ENCODE measurements at places on chromosomes 3 and 15. TPM values are rescaled to one million over a fixed set of nuclear protein-coding genes. Genes with fewer than 3 reads are reported as not detected.

WDR93 gene
- 0.63 TPM for total RNA-seq

BBX gene
- 44.8 TPM for total RNA-seq

SAMD7 gene
- total RNA-seq, result not detected

SH3GL3 gene
- 121 TPM for total RNA-seq

PLA2G4D gene
- total RNA-seq, result not detected

LRRC34 gene
- total RNA-seq, result 11.6 TPM

DLEC1 gene
- total RNA-seq, result 1.6 TPM

TRAK1 gene
- 62.6 TPM for total RNA-seq

NMNAT3 gene
- total RNA-seq, result 13.5 TPM

SPSB4 gene
- total RNA-seq, result 19.1 TPM

SLC51A gene
- total RNA-seq, result not detected

SOX14 gene
- total RNA-seq, result not detected

IMPG2 gene
- 2.8 TPM for total RNA-seq

CSTA gene
- not detected for total RNA-seq

CEMIP gene
- total RNA-seq, result 1.6 TPM

POLQ gene
- total RNA-seq, result 3.8 TPM

KCNMB2 gene
- total RNA-seq, result 11.9 TPM

ACKR4 gene
- total RNA-seq, result not detected

SST gene
- total RNA-seq, result 16.6 TPM

SLC2A2 gene
- total RNA-seq, result not detected

SPINT1 gene
- 2.5 TPM for total RNA-seq

INSYN1 gene
- 28.5 TPM for total RNA-seq

DCLK3 gene
- 10.3 TPM for total RNA-seq

FGF12 gene
- 180 TPM for total RNA-seq

SLC22A13 gene
- total RNA-seq, result 1.3 TPM

STARD9 gene
- total RNA-seq, result 35.1 TPM

GPR15 gene
- not detected for total RNA-seq

MINAR1 gene
- 4.4 TPM for total RNA-seq

ERC2 gene
- total RNA-seq, result 87.3 TPM

TTLL13 gene
- not detected for total RNA-seq

PTX3 gene
- 7.5 TPM for total RNA-seq

CEP19 gene
- total RNA-seq, result 5.6 TPM

BDH1 gene
- total RNA-seq, result 18.5 TPM

GJD2 gene
- total RNA-seq, result 0.94 TPM

CYP8B1 gene
- total RNA-seq, result not detected

GOLGA8M gene
- total RNA-seq, result 1.3 TPM

GHRL gene
- not detected for total RNA-seq

APH1B gene
- 33.5 TPM for total RNA-seq

GPR149 gene
- 1.9 TPM for total RNA-seq

MESP1 gene
- 2.2 TPM for total RNA-seq

GOLGA6L7 gene
- not detected for total RNA-seq

CHRD gene
- total RNA-seq, result 12.5 TPM

TMEM108 gene
- total RNA-seq, result 54.1 TPM

NKIRAS1 gene
- 31.6 TPM for total RNA-seq

GASK1A gene
- 11.6 TPM for total RNA-seq

TMEM158 gene
- total RNA-seq, result 21.3 TPM
